ENCODE measurements at places on chromosomes 6 and 20.
A peak's percentile ranks its signal among the peaks of the same experiment; 100 is the strongest.

DNA sequence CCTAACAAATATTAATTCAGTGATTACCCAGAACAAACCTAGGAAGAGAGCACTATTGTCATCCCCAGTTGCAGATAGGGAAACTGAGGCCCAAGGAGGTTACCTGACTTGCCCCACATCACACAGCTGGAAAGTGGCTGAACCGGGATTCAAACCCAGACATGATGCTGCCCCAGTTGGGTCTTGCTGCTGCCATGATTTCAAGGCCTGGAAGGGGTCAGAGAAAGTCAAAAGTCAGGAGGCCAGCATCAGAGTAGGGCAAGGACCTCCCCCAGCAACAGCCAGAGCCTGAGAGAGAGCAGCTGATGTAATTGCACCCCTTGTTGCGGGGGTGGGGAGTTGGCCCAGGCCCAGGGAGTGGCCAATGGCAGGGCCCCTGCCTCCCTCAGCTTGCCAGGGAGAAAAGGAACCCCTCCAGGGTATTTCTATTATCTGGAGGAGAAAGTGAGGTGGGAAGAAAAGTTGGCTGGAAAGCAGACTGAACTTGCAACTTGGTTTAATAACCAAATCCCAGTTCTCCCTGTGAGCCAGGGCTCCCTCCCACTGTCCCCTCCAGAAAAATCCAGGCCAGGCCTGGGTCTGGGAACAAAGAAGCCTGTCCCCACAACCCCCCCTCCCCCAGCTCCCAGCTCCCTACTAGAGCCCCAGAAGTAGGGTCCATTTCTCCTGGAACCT, 83.6 kb downstream of the MRPL14 start:
- peak; percentile 85 for DNase-seq

- DNase-seq: no peak
Observed at GRCh38 chr6:141451511-141452353, 681.0 kb upstream of the GJE1 start.

DNA sequence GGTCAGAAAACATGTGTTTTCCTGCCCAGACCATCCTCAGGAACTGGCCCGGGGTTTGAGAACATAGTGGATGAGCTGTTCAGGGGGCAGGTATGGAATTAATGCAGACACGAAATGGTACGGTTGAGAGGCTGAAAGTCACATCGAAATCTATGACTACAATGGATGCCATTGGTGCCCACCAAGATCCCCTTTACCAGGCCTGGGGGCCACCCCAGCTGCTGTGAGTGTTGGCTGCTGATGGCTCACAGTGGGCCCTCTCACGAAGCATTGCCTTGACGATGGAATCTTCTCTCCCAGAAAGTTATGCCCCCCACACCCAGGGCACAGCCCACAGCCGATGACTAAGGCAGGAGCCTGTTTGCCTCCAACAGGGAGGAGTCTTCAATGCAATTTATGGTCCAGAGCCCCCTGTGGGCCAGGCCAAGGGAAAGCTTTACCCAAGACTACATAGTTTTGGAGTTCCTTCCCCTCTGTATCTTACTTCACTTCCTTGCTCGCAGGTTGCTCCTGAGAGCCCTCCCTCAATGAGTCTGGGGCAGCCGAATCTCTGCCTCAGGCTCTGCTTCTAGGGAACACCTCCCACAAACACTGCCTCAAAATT, 92.6 kb downstream of the BFSP1 start:
- no peak for DNase-seq

GRCh38 chr6:44788387-44788981, 401.0 kb downstream of the CDC5L start:
- DNase-seq: no peak

DNA sequence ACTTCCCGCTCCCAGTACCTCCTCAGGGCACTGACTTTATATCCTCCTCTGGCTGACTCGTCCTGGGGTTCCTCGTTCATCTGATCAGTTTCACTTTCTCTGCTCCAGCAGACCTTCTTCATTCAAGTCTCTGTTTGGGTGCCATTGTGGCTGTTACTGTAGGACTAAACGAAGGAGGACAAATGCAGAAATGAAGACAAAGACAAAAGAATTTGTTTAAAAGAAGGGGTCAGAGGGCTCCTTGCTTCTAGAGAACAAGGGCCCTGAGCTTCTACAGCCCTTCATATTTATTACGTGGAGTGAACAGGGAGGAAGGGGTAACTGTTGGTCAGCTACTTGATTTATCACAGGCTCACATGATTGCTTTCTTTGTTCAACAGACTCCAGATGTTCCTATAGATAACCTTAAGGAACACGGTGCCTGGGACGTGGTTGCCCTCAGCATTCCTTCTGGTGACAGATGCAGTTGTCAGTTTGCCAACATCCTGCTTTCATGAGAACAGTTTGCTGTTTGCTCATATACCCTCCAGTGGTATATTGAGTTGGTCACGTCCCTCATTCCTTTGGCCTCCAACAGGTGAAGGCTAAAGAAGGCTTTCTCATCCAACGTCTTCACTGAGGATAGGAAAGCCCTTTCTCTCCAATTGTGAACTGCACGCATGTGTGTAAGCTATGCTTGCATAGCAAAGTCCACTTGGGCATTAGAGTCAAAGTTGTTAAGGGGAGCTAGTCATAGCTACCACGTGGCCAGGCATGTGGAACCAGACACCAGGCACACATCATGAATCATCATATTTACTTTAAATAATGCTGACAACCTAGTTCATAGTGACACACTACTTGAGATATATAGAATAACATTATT, 69.1 kb upstream of the BTN3A2 start:
- DNase-seq: no peak

DNA sequence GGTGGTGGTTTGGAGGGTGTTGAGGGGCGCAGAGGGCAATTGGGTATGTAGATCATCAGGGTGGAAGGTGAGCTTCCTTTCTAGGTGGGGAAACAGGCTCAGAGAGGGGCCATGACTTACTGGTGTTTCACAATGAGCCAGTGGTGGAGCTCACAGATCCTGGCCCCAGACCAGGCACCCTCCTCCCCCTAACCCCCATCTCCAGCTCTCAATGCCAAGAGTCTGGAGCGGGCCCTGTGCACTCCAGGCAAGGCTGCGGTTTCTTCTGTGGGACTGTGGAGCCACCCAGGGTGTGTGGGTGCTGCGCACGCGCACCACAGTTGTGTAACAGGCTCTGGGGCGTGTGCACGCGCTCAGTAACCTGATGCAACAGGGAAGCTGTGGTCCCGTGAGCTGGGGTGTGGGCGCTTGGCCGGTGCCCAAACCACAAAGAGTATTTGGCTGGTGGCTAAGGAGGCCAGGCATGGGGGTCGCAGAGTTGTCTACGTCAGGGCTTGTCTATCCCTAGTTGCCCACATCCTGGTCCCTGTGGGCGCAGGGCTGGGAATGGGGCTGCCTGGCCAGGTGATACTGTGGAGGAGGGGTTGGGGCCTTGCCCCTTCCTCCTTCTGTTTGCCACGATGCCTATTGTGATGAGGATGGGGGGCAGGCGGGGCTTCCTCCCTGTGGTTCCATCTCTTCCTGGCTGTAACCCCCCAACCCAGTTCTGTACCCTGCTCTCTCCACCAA, 37.5 kb upstream of the MRPS18A start:
- peak; percentile 88 for DNase-seq

- DNase-seq: no peak
Observed at GRCh38 chr20:47428164-47428563, 71.7 kb upstream of the ZMYND8 start.

- DNase-seq: no peak
Observed at GRCh38 chr20:63837479-63837878, 6.4 kb upstream of the ZBTB46 start.
